Substantia nigra (tissue), 51 donors: ENCODE measurements at places on chromosomes 6 and 20.

DNA sequence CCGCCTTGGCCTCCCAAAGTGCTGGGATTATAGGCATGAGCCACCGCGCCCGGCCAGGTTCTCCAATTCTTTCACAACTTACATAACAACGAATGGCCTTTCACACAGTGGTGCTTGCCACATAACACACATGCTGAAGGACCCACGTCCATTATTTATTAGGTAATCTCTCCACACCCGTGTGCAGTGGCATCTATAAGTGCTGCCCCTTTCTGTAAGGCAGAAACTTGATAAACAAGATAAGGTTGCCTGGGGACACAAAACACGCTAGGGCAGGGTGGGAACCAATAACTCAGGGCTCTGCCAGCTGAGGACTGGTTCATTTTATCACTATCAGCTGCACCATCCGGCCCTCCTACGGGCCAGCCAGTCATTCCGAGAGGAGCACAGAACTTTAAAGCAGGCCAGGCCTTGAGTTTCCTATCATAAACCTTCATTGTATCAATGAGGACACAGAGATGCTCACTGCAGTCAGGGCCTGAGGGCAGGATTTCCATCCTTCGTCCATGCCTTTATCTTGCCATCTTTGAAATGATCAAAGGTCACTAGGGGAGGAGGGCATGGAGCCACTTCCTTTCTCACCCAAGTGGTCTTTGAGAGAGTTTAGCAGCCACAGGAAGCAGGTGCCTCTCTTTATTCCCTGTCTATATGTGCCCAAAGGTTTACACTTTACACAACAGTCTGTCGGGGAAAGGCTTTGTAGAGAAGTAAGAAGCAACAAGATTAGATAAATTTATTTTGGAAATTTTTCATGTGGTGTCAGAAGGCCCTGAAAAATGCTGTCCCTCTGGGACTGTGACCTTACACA is 37.6 kb downstream of the GPLD1 start:
- DNase-seq, result no peak

DNA sequence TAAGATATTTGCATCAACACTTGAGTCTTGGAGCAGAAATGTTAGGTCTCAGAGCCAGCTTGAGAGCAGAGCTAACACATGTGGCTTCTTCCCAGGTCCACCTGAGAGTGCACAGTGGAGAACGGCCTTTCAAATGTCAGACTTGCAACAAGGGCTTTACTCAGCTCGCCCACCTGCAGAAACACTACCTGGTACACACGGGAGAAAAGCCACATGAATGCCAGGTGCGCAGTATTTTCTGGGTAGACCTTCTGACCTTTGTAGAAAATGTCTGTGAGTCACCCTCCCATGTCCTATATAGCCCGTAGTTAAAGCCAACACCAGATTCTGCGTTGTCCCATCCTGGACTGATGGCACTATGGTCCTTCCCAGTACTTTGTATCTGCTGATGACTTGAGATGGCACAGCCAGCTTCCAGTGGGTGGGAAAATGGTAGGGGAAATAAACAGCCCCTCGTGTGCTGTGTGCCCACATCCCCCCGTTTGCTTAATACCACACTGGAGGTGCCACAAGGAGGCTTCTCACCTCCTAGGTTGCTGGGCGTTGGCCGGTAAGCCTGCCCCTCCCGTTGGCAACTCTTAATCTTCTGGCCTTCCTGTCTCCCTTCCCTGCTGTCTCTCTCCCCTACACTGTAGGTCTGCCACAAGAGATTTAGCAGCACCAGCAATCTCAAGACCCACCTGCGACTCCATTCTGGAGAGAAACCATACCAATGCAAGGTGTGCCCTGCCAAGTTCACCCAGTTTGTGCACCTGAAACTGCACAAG is 20.3 kb downstream of the PRDM1 start:
- no peak for DNase-seq

DNA sequence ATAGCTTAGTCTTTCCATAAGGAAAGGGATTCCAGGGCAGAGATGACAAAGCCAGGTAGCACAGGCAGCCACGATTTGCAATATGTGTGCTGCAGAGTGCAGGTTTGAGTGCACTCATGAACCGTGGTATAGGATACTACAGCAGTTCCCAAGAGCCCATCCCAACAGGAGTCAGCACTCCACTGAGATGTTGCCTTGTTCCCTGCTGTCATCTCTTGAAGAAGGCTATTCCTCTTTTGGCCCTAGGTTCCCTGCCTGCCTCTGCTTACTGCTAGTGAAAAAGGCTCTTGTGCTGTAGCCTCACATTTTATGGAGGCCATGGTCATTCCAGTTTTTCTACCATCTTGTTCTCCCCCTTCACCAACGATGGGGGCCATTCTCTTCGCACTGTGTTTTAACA is 40.2 kb downstream of the RALY start:
- no peak for DNase-seq

DNA sequence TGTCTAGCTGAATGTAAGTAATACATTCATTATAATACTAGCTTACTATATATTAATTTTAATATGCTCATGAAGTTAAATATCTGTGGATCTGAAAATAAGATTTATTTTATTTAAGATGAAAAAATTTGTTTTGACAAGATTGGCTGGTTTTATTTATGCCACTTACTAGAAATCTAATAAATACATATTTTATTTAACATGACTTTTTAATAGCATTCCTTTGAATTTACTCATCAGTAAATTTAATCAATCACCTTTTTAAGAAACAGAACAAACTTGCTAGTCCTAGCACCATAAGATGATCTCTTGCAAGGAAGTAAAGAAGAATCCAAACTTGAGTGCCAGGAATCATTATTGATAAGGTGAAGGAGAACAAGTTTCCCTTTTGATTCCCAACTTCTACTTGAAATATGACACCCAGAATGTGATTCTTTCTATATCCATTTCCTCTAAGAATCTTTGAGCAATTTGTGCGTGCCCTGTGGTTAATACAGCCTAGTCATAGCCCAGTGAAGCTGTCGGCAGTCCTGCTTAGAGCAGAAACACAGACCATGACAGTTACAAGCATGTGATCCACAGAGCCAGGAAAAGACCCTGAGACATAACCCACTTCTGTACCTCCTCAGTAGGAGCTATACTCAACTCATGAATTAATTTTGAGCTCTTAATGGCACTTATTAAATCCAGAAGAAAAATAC is 282.3 kb upstream of the QKI start:
- DNase-seq, result no peak

- DNase-seq, result no peak
Observed at GRCh38 chr6:129663531-129663930, 46.4 kb downstream of the ARHGAP18 start.

- DNase-seq, result no peak
Observed at GRCh38 chr6:28982476-28983266, 22.4 kb downstream of the ZNF311 start.

- no peak for DNase-seq
Observed at GRCh38 chr20:60024245-60024644, 66.0 kb downstream of the CDH26 start.

DNA sequence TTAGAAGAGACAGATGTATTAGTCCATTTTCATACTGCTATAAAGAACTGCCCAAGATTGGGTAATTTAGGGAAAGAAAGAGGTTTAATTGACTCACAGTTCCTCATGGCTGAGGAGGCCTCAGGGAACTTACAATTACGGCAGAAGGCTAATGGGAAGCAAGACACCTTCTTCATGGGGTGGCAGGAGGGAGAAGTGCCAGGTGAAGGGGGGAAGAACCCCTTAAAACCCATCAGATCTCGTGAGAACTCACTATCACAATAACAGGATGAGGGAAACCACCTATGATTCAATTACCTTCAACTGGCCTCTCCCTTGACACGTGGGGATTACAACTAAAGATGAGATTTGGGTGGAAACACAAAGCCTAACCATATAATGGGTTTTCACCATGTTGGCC is 28.9 kb upstream of the PNRC1 start:
- DNase-seq, result no peak
